SK-N-DZ (cell line): ENCODE measurements at places on chromosomes 4 and X.

DNA sequence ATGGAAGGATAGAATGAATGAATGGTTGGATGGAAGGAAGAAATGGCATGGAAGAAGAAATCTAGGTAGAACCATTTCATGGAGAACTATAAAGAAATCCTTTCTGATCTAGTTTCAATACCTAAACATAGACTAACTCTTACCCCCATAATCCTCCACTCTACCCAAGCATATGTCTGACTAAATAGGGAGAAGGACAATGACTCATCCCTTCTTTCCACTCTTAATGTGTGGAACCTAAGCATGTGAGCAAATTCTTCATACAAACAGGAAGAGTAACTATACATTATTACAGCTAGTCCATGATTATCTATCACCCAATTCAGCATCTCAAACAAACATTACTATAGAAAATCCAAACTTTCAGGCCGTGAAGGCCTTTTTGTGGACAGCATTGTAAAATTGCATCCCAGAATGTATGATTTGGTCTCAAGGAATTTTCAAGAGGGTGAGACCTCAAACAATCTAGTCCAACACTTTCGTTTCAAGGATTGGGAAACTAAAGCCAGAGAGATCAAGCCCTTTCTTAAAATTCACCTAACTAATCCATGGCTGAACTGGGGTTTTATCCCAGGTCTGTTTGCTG, 11.2 kb downstream of the C1QTNF7 start:
- DNase-seq: no peak

- DNase-seq: no peak
These were observed 70.2 kb downstream of the MTMR1 start for GRCh38 chrX:150763303-150763797.

- no peak for DNase-seq
These were observed 459.7 kb downstream of the IL15 start for GRCh38 chr4:142095886-142096605.

- DNase-seq: no peak
These were observed 49.3 kb upstream of the PDGFC start for GRCh38 chr4:157020882-157021281.

DNA sequence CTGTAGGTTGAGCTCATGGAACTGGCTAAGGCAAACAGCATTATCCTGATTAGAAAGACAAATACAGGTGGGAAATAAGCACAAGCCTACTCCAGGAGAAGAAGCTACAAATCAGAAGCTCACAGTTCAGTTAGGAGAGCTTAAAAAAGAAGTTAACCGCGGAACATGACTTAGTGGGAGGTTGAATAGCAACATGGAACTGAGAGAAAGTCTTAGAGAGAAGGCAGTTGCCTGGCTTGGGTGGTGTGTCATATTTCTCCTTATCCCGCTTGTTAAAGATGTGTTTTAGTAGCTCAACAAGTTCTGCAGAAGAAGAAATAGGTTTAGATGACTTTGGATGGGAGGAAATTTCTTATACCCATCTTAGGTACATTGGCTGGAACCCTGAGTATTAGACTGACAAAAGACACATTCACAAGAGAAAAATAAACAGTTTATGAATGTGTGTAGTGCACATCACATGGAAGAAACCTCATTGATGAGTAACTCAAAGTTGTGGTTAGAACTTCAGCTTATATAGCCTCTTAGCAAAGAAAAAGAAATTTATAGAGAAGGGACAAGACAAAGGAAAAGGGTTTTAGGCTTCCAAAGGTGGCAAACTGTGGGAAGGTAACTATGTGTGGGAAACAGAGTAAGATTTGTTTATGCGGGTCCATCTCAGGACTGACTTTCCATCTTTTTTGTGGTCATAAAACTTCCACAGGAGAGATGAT, 37.4 kb upstream of the RXFP1 start:
- no peak for DNase-seq

- no peak for DNase-seq
These were observed 251.0 kb upstream of the GPC4 start for GRCh38 chrX:133666256-133666655.

DNA sequence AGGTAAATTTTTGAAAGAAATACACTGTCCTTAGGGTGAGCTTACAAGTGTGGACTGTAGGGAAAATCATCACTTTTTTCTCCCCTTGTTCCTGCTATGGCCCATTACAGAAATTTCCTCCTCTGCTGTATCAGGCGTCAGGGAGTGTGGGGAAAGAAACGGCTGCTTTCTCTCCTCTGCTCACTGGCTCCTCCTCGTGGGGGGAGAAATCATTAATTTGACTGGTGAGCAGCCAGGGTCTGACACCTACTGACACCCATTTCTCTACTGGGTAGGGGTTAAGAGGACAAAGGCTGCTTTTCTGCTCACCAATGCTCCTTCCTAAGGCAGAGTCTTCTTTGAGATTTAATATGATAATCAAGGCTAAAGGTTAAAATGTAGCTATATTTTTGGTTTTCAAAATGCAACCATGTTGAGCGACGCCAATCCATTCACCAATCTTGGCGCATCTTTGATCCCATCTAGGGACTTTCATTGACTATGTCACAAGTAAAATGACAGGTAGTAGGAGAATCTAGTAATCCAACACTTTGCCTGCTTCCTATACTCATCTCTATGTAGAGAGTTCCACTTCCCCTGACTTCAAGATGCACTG, 25.1 kb downstream of the SETD7 start:
- peak; percentile 35 for DNase-seq

GRCh38 chrX:104987063-104987462, 233.4 kb downstream of the TEX13A start:
- DNase-seq: no peak

- DNase-seq: no peak
These were observed 21.1 kb upstream of the PIGA start for GRCh38 chrX:15356444-15356843.

- DNase-seq: no peak
These were observed 5.5 kb downstream of the SEPSECS start for GRCh38 chr4:25154594-25155265.

DNA sequence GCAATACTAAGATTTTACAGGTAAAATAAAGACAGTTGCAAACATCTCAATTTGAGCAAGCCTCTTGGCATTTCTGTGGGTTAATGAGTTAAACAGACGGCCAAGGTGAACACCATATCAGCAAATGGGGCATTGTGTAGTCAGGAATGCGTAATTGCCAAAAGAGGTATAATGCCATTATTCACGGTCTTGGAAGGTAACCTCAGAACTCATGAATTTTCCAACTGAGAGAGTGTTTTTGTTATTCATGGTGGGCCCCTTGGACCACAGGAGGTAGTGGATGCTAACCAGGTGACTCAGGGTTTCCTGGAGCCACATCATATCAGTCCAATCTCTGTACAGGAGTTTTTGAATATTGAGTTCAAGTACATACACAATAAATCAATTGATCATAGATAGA, 368.0 kb upstream of the TECRL start:
- DNase-seq: no peak

DNA sequence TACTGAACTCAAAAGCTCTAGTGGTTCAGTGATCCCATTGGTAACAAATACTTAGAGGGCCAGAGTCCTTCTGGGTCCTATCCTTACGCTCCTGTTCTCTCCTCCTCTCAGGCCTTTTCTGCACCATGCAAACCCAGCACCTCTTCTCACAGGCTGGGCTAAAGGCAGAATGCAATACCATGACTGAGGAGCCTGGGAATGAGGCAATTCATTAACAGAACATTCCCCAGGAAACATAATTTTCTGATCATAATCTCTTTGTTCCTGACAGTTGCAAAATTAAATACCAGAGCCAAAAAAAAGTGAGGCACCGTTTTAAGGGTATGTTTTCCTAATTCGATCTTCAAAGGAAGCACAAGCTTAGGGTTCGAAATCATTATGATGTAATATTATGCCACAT, 9.0 kb downstream of the SORBS2 start:
- peak; percentile 4 for DNase-seq

DNA sequence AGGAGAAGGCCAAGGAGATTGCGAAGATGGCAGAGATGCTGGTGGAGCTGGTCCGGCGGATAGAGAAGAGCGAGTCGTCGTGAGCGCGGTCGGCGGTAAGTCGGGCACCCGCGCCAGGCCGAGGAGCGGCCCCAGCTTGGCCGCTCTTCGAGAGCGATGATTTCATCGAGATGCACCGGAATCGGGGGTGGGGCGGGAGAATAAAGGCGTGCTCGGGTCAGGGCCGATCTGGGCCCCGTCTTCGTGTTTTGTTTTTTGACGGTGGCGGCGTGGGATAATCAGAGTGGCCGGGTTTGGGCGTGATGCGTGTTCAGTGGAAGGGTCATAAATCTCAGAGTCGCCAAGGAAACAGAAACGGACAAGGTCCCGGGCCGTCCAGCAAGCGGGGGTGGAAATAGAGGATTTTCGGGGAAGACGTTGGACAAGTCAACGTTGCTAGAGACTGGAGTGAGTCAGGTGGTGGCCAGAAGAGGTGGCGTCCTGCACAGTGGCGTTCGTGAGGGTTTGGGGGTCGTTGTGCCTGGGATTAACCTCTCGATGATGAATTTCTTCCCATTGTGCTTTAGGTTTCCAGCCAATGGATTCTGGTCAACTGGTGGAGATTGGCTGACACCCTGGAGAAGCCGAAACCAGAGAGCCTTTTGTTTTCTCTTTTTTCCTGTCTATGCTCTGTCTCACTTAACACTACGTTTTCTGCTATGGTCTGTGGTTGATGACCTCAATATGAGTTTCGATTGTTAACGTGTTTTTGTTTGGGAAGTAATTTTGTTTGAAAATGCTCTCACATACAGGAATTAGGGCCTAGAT, 882 bp downstream of the MRFAP1 start:
- DNase-seq: no peak

DNA sequence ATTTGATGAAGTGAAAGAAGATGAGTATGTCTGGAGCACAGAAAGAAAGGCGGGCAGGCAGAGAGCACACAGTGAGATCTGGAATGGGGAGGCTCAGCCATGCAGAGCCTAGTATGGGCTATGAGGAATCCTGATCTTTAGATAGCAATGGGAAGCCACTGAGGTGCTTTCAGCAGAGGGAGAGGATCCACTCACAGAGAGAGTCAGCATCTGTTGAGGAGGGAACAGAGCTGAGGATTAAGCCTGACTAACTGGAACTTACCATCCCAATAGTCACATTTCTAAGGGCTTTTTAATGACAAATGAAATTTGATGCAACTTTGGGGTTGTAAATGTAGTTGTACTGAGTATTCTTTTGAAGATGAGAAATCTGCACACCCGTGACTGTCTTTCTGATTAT, 20.6 kb upstream of the FGFBP2 start:
- no peak for DNase-seq

DNA sequence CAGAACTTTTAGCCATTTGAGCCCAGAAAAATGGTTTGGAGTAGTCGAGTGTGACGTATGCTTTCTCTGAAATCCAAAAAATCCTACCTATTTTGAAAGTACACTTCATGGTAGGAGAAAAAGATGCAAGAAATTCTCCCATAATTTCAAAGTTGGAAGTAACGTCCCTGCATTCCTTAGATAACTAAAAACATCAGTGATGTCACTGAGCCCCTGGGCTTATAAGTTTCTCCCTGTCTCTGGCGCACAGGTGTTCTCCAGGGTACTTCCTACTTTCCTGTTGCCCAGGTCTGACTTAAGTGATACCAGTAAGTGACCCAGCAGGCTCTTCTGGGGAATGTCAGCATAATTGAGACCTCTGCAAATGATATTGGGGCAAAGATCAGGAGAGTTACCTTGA, 90.5 kb upstream of the WDR1 start:
- DNase-seq: no peak
